ENCODE measurements at places on chromosomes 12 and 14.
A peak's percentile ranks its signal among the peaks of the same experiment; 100 is the strongest.

DNA sequence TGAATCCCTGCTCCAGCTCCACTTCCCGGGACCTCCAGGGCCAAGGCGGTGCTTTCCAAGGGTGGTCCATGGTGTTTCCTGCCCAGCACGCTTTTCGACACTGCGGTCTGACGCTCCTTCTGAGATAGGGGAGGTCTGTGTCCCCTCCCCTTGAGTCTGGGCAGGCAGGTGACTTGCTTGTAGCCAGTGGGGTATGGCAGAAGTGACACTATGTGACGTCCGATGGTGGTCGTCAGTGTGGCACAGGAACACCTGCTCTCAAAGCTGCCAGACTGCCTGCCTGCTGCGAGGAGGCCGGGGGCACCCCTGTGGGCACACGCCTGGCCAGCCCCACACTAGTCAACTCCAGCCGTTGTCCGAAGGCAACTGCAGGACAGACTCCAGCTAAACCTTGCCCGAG is 16.0 kb upstream of the TRAF3 start:
- DNase-seq: no peak

DNA sequence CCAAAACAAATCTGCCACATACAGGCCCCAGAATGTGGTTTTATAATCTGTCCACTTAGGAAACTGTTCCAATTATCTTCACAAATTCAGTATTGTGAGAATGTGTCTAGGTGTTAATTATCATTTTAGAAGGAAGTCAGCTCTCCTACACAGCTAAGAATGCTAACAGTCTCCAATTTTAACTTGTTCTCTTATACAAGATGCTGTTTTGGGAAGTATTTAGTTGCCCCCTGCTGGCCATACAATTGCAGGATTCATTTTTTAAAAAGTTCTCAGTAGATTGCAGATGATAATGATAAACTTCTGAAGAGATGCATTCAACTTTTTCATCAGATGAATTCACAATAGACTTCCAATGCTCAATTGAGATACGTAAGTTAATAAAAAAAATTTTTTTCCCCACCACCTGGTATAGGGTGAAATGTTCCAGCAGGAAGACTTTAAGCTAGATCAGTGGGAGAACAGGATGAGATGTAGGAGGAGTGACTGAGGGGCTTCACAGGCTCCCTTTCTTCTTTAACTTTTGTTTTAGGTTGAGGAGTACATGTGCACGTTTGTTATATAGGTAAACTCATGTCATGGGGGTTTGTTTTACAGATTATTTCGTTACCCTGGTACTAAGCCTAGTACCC is 27.3 kb upstream of the OSBPL8 start:
- peak; percentile 33 for DNase-seq

DNA sequence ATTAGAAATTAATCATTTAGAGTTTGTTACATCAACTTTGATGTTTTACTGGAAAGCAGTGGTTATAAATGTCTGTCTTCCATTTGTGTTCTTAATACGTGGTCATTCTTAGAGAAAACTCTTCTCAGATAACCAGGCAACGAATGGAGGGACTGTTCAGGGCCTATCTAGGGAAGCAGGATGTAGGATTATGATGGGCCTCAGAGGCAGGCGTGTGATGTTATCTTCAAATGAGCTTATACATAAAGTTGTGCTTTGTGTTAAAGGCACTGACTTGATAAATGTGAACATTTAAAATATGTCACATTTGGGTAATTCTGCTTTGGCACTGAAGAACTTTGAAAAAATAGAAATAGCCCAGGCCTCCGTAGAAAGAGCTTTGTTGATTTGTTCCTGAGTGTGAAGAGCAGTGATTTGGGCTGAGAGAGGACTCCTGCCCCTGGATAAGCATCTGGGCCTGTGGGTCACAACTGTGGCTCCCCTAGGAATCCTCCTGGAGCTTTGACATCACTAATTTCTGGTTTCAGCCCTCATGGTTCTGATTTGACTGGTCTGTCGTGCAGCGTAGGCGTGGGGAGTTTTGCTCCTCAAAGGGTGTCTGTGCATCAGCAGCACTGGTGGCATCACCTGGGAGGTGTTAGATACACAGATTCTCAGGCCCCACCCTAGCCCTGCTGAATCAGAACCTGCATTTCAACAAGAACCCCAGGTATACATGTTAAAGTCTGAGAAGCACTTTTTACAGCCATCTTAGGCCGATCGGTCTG is 55.4 kb downstream of the SAMD4A start:
- DNase-seq: no peak

GRCh38 chr12:69932154-69932553 is 107.1 kb downstream of the MYRFL start:
- no peak for DNase-seq

GRCh38 chr12:50537538-50537919 is 32.7 kb downstream of the DIP2B start:
- no peak for DNase-seq

DNA sequence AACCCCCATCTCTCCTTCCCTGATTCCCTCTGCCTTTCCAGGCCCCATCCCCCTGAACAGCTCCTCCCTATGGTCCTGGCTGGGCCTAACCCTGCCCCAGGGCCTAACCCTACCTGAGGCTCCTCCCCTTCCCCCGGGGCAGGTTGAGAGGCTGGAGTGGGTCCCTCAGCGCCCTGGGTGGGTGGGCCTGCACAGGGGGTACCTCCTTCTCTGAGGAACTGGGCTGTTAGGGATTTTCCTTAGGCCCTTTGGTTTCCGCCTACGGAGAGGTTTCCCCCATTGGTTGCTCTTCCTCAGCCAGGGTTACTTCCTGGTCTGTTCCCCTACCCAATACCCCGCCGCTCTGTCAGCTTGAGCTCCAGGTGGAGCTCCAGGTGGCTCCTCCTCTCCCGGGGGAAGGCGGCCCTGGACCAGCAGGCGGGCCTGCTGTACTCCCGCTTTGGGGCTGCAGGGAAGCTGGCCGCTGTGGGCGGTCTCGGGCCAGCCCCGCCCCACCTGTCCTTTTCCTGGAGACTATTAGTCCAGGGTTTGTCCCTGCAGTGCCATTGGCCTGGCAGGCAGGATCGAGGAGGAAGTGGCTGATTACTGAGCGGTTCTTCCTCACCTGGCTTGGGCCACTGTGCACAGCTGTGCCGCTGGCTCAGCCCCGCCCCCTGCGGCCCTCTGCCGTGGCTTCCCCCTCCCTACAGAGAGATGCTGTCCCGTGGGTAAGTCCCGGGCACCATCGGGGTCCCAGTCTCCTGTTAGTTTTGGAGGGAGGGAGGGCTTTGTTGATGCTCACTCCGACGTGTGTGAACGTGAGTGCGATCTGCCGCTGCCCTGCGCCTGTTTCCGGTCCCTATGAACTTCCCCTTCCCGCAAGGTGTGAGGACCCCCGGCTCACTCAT is 2.5 kb downstream of the C12orf57 start:
- DNase-seq: peak; percentile 55

GRCh38 chr14:76056128-76056527 is 70.6 kb downstream of the IFT43 start:
- no peak for DNase-seq

GRCh38 chr14:96746101-96746500 is 51.1 kb upstream of the VRK1 start:
- no peak for DNase-seq

DNA sequence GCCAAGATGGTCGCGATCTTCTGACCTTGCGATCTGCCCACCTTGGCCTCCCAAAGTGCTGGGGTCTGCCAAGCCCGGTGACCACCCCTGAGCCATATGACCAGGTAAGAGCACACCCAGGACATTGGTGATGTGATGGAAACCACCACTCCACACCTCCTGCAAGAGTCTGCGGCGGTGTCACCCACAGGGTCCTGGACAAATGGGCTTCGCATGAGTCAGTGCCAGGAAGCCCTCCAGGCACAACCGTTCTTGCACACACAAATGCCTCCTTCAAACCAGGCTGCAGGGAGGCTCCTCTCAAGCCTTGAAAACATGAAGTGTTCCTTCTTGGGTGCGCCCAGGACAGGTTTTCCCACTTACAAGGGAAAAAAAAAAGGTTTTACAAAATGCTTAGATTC is 16.6 kb downstream of the PITPNM2 start:
- DNase-seq: no peak

GRCh38 chr12:5945071-5946008 is at the start of gene ANO2:
Gene ANO2 (minus strand): TSS chr12:5945259. CDS start chr12:5945217, 42 bp downstream.
- DNase-seq: peak; percentile 6

DNA sequence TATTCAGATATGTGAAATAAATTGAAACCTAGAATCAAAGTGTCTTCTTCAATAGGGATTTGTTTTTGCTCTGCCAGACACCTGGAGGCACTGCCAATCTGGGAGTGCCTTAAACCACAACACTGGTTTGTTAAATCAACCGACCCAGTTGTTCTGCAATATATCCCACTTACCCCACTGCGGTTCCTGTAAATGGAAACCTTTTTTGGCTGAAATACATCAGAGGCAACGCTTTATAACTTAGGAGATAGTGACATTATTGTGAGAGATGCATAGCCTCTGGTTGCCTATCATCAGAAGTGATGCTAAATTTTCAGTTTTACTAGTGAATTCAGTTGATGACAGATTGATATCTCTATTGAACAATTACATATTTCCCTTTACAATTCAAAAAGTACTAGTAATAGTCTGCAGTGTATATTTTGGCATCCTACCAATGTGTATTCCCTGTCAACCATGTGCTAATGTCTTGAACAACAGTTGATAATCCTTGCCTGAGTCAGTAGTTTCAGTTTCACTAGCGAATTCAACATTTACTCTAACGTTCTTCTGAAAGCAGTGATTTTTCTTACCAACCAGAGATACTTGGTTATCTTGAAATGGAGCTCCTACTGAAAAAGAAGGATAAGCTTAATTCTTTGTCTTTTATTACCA is 30.5 kb downstream of the PPP2R5C start:
- DNase-seq: peak; percentile 44

GRCh38 chr12:60568914-60569313 is 973.1 kb downstream of the SLC16A7 start:
- DNase-seq: no peak

DNA sequence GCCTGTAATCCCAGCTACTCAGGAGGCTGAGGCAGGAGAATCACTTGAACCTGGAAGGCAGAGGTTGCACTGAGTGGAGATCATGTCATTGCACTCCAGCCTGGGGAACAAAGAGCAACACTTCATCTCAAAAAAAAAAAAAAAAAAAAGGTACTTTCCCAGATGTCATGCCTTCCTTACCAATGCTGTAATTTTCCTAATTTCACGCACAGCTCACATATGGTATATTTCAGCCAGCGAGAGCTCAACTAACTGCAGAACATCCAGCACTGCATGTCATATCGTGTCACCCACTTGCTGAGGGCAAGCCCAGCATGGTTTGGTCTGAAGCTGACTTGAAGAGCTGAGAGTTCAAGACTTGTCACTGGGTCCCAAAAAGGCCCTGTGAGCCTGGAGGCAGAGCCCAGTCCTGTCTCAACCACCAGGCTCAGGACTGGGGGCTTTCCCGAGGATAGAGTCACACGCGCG is 29.0 kb downstream of the NFKBIA start:
- DNase-seq: no peak

DNA sequence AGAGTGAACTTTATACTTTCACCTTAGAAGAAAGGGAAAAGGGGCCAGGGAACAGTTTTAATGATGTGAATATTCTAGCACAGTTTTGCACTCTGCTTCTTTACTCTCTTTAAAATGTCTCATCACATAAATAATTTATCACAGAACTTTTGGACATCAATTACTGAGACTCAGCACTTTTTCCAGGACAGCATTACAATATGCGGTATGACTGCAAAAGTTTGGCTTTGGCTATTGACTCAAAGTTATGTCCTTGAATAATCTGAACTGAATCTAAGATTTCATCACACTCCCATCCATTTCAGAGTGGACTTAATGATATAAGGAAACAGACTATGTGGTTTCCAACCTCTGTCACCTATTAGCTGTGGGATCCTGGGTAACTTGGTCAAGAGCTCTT is 11.7 kb downstream of the CCER1 start:
- DNase-seq: no peak

DNA sequence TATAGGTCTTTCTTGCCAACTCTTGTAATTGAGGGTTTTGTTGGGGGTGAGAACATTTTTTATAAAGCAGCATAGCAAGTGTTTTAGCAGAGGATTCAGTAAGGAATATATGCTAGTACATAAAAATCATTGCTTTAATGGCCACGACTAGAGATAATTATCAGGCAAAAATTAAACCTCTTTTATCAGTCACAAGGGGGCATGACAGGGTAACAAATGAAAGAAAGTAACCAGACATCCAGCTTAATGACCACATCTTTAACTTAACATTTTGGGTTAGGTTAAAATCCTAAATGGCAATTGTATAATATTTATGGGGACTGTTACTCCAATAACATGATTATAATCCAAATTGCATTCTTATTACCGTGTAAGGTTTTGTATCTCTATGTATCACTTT is 119.6 kb downstream of the LRRIQ1 start:
- DNase-seq: peak; percentile 45

DNA sequence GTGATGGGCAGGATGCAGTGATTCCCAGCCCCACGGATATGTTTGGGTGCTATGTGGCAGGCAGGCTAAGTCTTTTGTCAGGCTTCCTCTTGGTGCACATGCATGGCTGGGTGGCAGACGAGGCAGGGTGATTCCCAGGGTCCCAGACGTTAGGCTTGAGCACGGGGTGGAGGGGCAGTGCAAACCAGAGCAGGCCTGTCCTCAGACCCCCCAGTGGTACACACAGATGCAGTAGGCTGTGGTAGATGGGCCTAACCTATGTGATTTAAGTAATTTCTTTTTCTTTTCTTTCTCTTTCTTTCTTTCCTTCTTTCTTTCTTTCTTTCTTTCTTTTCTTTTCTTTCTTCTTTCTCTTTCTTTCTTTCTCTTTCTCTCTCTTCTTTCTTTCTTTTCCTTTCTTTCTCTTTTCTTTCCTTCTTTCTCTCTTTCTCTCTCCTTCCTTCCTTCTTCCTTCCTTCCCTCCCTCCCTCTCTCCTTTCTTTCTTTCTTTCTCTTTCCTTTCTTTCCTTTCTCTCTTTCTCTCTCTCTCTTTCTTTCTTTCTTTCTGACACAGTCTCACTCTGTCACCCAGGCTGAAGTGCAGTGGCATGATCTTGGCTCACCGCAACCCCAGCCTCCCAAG is 41.6 kb downstream of the PIK3C2G start:
- no peak for DNase-seq

DNA sequence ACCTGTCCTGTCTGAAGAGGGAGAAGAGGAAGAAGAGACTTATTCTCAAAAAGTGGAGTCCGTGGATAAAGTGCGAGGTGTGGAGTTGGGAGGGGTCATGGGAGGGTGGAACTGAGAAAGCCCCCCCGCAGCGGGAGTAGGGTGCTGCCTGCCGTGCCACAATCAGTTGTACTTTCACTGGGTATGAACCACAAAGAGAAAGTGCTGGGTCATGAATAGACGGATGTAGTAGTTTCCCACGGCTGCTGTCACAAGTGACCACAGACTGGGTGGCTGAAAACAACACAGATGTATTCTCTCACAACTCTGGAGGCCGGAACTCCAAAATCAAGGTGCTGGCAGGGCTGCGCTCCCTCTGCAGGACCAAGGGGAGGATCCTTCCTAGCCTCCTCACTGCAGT is 5.5 kb downstream of the DNAH10 start:
- DNase-seq: no peak
